ENCODE measurements at places on chromosomes 6 and 20. TPM values are rescaled to one million over a fixed set of nuclear protein-coding genes. Genes with fewer than 3 reads are reported as not detected.

- H3K4me1 ChIP-seq, result no peaks in the 10 kb centered on the region
- H3K36me3 ChIP-seq, result no peaks in the 10 kb centered on the region
- H3K4me3 ChIP-seq, result no peak overlapping the region
Measured at GRCh38 chr20:32300647-32301046, 23.2 kb downstream of the KIF3B start.

DNA sequence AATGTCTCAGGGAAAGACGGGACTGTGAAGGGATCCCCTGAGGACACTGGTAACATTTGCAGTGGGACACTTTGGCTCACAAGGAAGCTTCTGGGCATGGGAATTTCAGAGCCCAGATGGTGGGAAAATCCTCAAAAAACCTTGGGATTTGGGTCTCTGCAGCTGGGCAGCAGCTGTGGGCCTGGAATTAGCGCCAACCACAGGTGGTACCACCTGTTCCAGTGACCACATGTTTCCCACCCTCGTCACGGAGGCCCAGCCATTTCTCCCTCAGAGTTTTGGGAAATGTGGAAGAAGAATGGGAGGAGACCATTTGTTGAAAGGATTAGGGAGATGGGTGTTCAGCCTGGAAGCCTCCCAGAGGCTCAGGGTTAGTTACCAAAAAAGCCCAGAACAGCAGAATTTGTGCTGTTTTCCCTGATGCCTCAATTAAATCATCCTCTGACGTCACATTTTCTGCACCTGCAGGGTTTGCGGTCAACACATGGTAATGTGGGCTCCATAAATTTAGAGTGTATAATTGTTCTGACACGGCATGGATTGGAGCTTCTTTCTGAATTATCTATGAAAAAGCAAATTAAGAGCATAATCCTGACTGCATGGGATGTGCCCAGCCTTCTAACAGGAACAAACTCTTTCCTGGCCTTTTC, 34.4 kb downstream of the EDN3 start:
- H3K4me1 ChIP-seq, result peaks cover 38% of the 10 kb centered on the region
- H3K27ac ChIP-seq, result peak overlapping the region; percentile 65
- DNase-seq, result peak; percentile 89

TRIM31 gene
- not detected for total RNA-seq

- no peak overlapping the region for H3K27ac ChIP-seq
- H3K27me3 ChIP-seq, result no peaks in the 10 kb centered on the region
- H3K4me1 ChIP-seq, result no peaks in the 10 kb centered on the region
Measured at GRCh38 chr6:117933471-117933870, 26.4 kb downstream of the SLC35F1 start.

DNA sequence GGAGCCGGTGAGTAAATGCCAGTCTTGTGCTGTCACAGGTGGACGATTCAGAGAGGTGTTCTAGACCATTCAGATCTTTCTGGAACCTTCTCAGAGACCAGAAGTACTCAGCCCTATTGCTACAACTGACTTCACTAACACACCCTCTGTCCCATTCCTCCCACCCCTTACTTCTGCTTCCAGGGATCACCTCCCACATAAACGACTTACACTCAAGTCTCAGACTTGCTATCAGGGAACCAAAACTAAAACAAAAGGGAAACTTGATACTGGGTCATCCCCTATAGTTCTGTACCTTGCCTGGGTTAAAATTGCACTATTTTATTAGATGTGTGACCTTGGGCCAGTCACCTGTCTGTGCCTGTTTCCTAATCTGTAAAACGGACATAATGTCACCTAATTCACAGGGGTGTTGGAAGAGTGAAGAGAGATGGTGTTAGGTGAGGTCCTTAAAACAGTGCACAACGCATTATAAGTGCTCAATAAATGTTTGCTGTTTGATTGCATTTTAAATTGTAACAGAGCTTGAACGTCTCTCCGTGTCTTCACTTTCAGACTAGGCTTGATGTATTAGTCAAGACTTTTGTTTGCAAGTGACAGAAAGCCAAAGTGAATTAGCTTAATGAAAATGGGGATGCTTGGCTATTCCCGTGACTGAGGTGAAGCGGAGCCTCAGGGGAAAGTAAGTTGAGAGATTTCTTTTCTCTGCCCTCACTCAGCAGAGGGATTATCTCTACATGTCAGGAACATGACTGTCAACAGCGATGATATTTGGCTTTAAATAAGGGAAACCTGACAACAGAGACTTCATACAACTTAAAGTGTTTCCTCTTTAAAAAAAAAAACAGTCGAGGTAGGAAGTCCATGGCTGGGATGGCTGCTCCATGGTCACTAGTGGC, 3.0 kb upstream of the SRXN1 start:
- no peak overlapping the region for H3K27ac ChIP-seq
- no peaks in the 10 kb centered on the region for H3K36me3 ChIP-seq
- no peak overlapping the region for H3K4me3 ChIP-seq
- H3K27me3 ChIP-seq, result peaks cover 30% of the 10 kb centered on the region
- DNase-seq, result no peak

Measured in muscle of leg (tissue), 16 donors.